A549 (cell line): ENCODE measurements at places on chromosomes 4 and X. TPM values are rescaled to one million over a fixed set of nuclear protein-coding genes. Genes with fewer than 3 reads are reported as not detected.

The DCAF16 gene
- 6.3 to 7.9 TPM (median 6.8 TPM) in 3 replicates for polyA plus RNA-seq

DNA sequence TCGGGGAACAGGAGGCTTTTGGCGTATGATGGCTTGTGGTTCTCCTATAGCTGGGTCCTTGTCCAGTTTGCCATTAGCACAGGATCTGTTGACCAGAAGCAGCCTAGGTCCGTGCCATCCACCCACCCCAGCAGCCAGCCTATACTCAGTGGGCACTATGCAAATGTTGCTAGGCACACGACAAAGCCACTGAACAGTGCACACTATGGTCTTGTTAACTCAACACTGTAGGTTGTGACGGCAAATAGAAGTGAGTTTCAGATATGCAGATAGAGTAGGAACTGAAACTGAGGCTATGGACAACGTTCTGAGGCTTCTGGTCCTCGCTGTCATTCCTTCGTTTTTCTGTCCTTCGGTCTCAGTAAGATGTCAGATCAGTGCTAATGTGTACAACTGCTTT is 541.3 kb upstream of the TENM3 start:
- no peak for DNase-seq

The CXCR3 gene
- not detected in 3 replicates for polyA plus RNA-seq

DNA sequence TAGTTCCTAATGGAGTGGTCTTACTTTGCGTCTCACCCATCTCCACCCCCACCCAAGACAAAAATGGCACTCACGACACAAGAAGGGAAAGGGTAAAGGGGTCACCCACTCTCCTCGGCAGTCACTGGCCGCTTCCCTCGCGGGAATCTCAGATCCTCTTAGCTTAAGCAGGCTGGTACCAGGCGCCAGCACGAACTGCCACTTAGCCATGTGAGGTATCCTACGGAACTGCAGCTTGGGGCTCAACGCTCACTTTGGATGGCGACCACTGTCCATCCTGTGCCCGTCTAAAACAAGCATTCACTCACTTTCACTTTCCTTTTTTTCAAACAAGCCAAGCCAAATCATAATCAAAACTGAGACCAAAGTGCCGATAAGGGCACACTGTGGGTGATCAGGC is 14.6 kb upstream of the MAGIX start:
- no peak for DNase-seq

DNA sequence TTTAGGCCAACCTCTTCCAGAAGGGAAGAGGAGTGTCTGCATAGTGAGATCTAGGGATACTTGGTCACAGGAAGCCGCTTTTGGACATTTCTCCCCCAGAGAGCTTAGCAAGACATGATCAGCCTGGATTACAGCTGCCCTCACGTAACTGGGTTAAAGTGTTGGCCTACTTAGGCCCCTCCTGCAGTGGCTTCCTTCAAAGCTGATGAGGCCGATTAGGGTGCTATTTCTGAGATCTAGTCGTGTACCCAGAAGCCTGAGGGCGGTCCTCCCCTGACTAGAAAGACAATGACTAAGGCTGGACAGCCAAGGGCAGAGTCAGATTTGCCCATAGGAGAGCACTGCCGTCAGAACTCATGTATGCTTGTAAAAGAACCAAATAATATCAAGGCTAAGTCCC is 135.0 kb downstream of the AMMECR1 start:
- DNase-seq, result no peak

GRCh38 chr4:160009656-160010493 is 907.0 kb downstream of the RAPGEF2 start:
- no peak for DNase-seq

The YY2 gene
- polyA plus RNA-seq, result 2.6 to 3.2 TPM (median 3.2 TPM) in 3 replicates

DNA sequence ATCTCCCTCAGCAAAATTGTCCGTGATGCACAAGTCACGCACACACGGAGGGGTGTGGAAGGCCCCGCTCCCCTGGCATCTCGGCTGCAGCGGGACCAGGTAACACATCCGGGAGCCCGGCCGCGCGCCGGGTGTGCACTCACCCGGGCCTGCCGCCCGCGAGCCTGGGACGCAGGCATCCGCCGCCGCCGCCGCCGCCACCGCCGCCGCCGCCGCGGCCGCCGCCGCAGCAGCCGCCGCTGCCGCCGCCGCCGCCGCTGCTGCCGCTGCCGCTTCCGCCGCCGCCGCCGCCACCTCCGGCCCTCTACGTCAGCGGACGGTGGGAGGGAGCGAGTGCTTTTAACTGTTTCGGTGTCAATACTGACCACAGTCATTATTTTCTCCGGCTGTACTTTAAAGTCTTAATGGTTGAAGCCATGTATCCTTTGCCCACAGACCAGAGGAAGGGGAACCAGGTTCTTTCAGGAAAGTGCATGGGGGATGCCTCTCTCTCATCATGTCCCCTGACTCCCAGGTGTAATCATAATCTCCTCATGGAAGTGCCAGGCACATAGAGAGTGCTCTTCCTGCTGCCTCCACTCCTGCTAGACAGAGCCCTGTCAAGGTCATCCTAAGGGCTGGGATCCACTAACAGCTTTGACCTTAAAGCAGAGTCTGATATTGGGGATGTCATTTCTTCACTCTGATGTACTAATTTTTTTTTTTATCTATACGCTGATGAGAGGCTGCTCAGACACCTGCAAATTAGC is 38.0 kb downstream of the MAGEE2 start:
- peak; percentile 17 for DNase-seq

GRCh38 chr4:141540643-141541042 is 95.7 kb upstream of the IL15 start:
- DNase-seq, result peak; percentile 31

DNA sequence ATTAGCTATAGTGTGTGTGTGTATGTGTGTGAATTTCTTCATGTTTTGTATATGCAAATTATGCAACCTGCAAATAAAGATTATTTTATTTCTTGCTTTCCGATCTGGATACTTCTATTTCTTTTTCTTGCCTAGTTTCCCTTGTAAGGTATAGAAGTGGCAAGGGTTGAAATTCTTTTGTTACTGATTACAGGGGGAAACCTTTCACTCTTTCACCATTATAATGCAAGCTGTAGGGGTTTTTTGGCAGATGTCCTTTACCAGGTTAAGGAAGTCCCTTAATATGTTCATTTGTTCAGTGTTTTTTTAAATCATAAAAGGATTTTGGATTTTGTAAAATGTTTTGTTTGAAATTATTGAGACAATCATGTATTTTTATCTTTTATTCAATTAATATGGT is 44.3 kb upstream of the PDE5A start:
- no peak for DNase-seq

DNA sequence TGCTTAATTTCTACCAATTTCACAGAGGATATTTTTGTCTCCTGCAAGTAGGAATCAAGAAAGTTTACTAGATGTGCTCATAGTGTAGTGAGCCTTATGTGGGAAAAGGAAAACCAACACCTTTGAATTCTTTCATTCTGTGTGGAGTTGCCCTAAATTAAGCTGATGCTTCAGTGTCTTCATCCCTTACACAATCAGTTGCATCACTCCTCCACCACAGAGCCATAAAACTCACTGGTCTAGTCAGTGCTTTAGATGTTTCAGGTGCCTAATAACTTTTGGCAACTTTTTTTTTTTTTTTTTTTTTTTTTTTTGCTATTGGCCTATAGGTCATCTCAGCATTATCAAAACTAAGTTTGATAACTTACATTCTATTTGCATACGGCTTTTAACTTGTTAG is 41.5 kb downstream of the HHIP start:
- no peak for DNase-seq

DNA sequence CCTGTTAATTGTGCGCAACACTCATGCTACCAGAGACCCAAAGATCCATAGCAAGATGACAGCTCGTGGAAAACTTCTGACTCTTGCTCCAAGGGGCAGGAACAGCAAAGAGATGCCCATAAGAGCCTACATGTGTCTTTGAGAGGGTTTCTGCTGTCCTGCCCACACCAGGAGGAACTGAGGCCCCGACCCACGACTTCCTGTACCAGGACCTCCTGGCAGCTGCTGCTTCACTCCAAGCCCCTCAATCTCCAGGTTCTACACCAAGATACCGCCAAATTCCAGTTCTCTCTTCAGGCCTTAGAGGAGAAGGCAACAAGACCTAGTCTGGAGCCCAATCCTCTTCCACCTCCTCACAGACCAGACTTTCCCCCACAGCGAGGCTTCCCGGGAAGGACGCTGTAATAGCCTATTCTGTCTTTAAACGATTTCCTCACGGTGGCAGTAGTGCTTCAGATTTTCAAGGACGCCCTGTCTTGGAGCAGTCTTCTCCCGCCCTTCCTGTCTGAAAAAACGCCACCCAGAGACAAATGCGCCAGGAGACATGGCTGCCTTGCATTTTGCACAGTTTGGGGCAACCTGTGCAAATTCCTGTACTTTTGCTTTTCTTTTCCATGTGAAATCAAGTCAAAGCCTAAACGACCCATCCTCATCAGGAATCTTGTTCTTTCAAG is 230.2 kb upstream of the STK26 start:
- peak; percentile 95 for DNase-seq

DNA sequence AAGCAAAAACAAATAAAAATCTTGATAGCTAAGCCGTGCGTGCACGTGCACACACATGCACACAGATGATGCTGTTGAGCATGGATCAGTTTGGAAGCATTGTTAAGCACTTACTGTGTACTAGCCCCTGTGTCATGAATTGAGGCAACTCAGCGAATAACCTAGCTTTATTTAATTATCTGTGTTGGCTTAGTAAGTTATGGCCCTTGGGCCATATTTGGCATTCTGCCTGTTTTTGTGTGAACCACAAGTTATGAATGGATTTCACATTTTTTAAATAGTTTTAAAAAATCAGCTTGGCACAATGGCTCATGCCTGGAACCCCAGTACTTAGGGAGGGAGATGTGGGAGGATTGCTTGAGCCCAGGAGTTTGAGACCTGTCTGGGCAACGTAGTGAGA is 113.6 kb upstream of the CBLL2 start:
- no peak for DNase-seq

DNA sequence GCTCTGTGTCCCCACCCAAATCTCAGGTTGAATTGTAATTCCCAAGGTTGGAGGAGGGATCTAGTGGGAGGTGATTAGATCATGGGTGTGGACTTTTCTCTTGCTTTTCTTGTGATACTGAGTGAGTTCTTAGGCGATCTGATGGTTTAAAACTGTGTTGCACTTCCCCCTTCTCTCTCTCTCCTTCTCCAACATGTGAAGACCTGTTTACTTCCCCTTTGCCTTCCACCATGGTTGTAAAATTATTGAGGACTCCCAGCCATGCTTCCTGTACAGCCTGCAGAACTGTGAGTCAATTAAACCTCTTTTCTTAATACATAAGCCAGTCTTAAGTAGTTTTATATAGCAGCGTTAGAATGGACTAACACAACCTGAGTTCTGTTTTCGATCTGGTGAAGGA is 738.2 kb downstream of the ARAP2 start:
- DNase-seq, result no peak

DNA sequence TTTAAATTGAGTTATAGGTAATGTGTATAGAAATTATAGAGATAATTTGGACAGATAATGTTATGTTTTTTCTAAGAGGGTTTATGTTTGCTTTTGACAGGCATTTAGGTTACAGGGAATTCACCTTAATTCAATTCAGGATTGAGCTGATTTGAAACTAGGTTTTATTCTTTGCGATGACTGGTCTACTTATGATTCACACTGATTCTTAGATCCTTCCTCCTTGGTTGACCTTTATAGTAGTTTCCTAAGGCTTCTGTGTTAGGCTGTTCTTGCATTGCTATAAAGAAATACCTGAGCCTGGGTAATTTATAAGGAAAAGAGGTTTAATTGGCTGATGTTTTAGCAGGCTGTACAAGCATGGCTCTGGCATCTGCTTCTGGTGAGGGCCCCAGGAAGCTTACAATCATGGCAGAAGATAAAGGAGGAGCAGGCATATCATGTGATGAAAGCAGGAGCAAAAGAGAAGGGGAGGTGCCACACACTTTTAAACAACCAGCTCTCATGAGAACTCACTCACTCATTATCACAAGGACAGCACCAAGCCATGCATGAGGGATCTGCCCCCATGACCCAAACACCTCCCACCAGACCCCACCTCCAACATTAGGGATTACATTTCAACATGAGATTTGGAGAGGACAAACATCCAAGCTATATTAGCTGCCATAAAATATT is 155.0 kb upstream of the SFRP2 start:
- no peak for DNase-seq

DNA sequence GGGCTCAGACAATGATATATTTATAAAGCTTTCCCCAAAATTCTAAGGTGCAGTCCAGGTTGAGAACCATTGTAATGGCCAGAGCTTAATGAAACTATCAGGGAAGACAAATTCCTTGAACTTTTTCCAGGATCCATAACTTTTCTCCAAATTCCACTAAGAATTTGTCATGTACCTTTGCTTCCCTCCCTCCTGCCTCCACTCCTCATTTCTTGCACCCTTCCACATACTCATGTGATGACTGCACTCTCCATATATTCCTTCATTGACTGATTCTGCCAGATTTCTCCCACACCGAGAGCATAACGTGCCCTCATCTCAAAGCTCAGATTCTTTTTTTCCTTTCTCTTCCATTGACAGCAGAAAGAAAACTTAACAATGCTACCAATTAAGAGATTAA is 20.9 kb upstream of the AMELX start:
- DNase-seq, result no peak

- DNase-seq, result no peak
These were observed 206.5 kb upstream of the STK26 start for GRCh38 chrX:131816551-131817136.

- no peak for DNase-seq
These were observed 88.3 kb upstream of the MSX1 start for GRCh38 chr4:4771160-4771559.

- no peak for DNase-seq
These were observed 41.1 kb downstream of the CRMP1 start for GRCh38 chr4:5851637-5852301.

The TCEAL6 gene
- polyA plus RNA-seq, result not detected in 3 replicates

The FAM149A gene
- polyA plus RNA-seq, result 1.4 to 1.8 TPM (median 1.7 TPM) in 3 replicates

- no peak for DNase-seq
These were observed 149.9 kb downstream of the FBXO8 start for GRCh38 chr4:174133551-174133950.

GRCh38 chr4:74044677-74045076 is 6.2 kb upstream of the CXCL3 start:
- no peak for DNase-seq

The TNMD gene
- not detected in 3 replicates for polyA plus RNA-seq

The UGT2B28 gene
- 0.08 TPM in 1 of 3 replicates, not detected in the others for polyA plus RNA-seq

The ARSJ gene
- 3.0 to 3.6 TPM (median 3.5 TPM) in 3 replicates for polyA plus RNA-seq

- DNase-seq, result no peak
These were observed 11.7 kb downstream of the RPL9 start for GRCh38 chr4:39446842-39447573.

DNA sequence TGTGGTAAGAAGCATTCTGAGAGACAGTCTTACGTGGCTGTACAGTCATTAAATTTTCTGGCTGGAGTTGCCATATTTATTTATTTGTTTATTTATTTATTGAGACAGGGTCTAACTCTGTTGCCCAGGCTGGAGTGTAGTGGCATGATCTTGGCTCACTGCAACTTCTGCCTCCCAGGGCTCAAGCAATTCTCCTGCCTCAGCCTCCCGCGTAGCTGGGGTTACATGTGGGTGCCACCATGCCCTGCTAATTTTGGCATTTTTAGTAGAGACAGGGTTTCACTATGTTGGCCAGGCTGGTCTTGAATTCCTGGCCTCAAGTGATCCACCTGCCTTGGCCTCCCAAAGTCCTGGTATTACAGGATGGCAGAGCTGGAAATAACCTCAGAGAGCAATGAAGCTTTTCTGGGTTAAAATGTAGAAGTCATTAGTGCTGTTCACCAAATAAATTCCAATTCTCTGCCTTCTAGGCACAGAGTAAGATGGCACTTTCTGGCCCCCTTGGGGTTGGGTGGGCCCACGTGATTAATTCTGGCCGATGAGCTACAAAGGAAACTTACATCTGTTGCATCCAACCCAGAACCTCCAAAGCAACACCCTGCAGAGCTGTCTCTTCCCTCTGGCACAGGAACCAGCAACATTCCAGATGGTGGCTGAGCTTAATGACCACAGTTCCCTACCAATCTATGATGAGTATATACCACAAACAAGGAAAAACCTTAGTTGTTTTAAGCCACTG is 4.5 kb downstream of the MRFAP1 start:
- DNase-seq, result no peak

- no peak for DNase-seq
These were observed 23.5 kb upstream of the IRAK1 start for GRCh38 chrX:154043003-154043763.
